Bronchial epithelial cell (primary cell): ENCODE measurements at places on chromosomes 11 and 22.

DNA sequence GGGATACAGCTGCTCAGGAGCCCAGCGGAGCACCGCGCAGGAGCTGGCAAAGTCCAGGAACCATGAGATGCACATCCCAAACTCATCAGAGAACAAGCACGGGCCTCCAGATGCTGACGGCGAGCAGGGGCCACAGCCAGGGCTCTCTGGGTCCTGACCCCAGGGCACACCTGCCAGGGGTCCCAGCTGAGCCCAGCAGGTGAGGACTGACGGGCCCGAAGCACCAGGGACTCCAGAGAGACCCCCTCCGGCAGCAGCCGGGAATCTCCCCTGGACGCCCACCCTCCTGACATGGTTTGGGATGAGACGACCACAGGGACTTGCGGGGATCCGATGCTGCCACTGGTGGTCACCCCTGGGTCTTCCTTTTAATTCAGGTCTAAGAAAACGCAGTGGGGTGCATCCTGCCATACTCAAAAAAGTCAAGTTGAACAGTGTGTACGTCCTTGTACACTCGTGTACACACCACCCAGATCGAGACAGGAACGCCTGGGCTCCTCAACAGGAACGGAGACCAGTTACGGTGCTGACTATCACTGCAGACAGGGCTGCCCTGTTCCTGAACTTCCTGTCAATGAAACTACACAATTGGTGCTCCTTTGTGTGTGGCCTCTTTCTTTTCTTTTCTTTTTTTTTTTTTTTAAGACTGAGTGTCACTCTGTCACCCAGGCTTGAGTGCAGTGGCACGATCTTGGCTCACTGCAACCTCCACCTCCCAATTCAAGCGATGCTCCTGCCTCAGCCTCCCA, 21.9 kb downstream of the TTLL8 start:
- DNase-seq: no peak

DNA sequence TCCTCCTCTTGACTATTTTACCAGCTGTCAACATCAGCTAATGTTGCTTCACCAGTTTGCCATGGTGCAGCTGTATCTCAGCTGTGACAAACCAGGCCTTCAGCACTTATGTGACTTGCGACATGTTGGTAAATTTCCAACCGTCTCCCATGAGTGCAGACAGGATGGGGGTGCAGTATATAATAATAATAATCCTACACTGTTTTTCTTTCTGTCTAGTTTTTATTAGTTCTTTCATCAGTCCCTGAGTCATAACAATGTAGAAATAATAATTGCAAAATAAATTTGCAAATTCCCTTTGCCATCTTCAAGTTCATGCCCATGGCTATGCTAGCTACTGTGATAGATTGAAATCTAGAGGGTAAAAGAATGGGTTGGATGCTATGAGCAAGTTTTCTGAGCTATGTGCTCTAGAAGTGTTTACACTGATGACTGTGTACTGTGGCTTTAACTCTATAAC, 4.9 kb downstream of the MMP13 start:
- peak; percentile 69 for DNase-seq

DNA sequence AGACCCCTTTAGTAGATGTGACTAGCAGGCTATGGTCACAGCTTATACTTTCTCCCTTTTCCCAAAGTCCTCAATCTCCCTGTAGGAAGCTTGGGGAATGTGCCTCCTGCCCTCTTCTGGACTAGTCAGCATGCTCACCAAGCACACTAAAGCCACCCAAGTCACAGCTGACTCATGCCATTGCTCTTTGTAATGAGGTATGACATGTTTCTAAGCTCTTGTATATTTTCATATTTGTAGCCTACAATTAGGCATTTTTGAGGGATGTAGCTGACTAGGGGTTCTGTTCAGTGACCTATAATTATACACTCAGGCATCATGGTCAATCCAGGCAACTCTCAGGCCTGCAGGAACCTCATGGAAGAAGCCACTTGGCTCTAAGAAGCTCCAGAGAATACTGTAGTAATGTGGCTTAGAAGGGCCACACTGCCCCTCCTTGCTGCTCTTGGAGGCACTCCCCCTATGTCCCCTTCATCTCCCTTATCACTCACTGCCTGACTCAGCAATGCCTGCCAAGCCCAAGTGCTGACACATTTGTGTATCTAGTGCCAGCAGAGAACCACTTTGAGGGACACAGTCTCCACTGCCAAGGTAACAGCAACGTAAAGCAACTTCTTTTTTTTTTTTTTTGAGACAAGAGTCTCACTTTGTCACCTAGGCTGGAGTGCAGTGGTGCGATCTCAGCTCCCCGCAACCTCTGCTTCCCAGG, 86.2 kb downstream of the RPL27A start:
- DNase-seq: peak; percentile 79

GRCh38 chr11:130700092-130700491, 216.2 kb downstream of the SNX19 start:
- DNase-seq: no peak
